ENCODE measurements at places on chromosomes 2 and 18.

DNA sequence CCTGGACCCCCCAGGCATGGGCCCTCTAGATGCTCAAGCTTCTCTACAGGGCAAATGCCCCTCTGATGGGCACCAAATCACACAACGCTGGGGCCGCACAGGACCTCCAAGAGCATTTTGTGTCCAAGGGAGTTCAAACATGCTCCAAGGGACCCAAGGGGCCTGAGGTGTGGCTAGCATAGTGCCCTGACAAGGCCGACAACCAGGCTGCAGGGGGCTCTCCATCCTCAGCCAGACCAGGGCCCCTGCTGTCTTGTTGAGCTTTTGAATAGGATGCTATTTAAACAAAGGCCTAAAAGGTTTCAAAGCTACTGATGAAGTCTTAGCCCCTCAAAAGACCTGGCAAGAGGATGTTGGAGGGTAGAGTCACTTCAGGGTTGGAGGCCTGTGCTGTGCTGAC, 33.1 kb downstream of the EN1 start:
- DNase-seq = no peak

- no peak for DNase-seq
These were observed 107.8 kb downstream of the ZNF521 start for GRCh38 chr18:25244170-25244569.

- DNase-seq = no peak
These were observed 17.5 kb downstream of the IGFBP2 start for GRCh38 chr2:216650626-216651257.

GRCh38 chr2:215397632-215398341, 38.1 kb downstream of the FN1 start:
- no peak for DNase-seq

- DNase-seq = no peak
These were observed 30.2 kb upstream of the SPP2 start for GRCh38 chr2:234020332-234020731.

- DNase-seq = no peak
These were observed 166.8 kb downstream of the TWIST2 start for GRCh38 chr2:239014458-239015217.

DNA sequence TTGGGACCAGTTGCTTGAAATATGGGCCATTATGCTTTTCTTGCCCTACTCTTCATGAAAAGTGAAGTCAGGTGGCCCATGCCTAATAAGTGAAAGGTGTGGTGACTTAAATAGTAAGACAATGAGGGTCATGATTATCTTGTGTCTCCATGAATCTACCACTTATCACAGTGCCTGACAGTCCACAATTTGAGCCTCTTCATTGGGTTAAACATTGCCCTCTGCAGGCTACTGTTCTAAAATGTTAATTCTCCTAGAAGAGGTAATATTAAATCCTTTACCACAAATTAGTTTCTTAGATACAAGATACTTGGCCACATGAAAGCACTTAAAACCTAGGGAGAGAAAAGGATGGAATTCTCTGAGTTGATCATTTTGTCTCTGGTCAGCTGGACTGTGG, 4.0 kb downstream of the EGR4 start:
- DNase-seq = no peak

DNA sequence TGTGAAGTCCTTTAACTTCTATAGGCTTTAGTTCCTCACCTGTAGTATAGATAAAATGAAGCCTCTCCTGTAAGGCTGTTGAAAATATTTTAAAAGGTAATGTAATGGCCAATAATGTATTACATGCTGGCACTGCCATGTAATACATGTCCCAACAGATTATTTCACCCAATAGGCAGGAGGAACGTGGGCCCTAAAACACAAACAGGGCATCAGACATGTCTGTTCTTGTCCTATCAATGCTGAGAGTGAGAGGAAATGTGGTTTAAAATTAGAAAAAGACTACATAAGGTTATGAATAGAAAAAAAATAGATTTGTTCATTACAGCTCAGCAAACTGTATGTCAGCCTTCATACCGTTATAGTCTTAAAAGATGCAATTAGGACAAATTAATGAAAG, 492.7 kb upstream of the DDX18 start:
- no peak for DNase-seq

DNA sequence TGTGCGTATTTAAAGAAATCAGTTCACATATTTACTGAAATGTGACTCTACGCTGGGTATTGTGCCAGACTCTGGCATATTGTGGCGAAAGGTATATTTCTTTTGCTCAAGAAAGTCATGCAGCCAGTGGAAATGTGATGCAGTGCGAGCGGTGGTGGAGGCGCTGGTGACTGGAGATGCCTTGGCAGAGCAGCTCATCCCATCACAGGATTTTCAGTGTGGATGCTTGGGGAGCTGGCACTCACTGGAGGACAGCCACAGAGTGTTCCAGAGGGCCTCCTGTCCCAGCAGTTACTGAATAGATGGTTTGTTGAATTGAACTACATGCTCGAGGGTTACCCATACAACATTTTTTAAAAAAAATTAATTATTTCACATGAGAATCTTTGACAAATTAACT, 117.6 kb downstream of the ZNF407 start:
- DNase-seq = no peak

Data from ACHN (cell line).